Activated naive CD4-positive, alpha-beta T cell treated with anti-CD3 and anti-CD28 coated beads for 36 hours (primary cell): ENCODE measurements at places on chromosomes 2 and 18. TPM values are rescaled to one million over a fixed set of nuclear protein-coding genes. Genes with fewer than 3 reads are reported as not detected.
A peak's percentile ranks its signal among the peaks of the same experiment; 100 is the strongest.

DNA sequence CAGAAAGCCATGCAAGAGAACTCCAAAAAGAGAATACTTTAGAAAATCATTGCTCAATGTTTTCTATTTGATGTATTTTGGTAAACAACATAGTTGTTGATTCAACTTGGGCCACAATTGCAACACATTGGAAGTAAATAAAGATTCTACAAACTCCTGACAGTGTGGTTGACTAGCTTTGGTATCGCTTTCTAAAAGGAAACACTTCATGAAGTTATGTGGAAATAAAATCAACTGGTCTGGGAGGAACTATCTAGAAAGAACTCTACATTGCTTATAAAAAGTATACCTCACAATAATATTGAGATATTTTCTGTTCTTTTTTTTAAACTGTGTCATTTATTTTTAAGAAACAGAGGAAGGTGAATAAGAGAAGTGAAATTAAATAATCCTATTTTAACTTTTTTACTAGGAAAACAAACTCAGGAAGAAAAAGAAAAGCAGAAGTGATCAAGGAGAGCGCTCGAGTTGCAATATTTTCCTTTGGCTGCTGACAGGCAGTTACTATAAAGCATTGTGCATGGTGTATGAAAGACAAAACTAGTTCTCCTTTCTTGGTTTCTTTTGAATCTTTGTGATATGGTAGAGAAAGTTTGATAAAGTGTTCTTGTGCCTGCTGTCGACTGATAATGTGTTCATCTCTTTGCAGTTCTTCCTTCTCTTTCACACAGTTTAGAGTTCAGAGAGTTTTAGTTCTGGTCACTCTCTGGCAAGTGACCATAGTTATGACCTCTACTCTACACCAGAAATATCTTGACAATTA lies 3.0 kb downstream of the DHRS9 start:
- no peak for DNase-seq

DNA sequence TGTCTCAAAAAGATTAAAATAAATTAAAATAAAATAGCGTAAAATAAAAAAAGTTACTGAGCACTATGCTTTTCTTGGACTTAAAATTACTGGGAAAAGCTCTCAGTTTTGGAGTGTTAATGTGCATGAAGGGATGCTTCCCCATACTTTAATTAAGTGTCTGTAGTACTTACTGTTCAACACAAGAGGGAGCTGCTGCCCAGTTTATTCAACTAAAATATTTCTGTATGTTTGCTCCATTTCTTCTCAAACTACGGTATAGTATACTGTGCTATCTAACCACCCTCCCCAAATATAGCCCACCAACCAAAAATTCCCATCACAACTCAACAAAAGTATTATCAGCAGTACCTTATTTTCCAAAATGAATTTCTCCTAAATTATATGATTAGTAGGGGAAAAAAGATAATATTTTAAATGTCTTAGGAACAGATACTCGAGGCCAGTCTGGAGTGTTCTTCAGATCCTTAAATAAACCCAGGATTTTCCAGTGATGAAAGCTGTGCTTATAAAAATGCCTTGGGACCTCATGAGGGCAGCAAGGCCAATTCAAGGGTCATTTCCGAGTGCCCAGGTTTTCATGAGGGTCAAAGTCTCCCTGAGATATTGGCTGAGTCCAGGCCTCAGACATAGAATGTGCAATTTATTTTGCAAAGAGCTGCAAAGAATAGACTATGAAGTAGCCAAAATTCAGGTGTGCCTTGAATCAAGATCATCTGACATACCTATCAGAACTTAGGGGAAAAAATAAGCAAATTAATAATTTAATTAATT lies 64.1 kb downstream of the CHRNA1 start:
- DNase-seq: peak; percentile 48

- no peak for DNase-seq
Observed at GRCh38 chr18:37309059-37309458, 256.5 kb downstream of the CELF4 start.

DNA sequence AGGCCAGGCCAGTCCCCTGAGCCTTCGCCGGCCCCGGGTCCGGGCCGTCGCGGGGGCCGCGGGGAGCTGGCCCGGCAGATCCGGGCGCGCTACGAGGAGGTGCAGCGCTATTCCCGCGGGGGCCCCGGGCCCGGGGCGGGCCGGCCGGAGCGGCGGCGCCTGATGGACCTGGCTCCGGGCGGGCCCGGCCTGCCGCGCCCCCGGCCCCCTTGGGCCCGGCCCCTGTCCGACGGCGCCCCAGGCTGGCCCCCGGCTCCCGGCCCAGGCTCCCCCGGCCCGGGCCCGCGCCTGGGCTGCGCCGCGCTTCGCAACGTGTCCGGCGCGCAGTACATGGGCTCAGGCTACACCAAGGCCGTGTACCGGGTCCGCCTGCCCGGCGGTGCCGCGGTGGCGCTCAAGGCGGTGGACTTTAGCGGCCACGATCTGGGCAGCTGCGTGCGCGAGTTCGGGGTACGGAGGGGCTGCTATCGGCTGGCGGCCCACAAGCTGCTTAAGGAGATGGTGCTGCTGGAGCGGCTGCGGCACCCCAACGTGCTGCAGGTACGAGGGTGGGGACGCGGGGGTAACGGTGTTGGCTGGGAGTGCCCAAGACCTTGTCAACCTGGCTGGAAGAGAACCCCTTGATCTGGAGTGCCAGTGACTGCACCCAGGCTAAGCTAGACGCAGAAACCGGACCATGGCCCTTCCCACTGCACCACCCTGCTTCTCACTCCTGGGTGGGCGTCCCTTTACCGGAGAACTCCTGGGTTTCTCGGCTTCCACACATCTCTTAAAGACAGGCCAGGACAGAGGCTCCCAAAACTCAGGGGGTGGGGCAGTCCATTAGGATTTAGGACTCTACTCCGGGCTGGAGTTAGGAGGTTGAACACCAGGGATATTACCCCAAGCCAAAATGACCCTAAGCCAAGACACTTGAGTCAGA lies 739 bp downstream of the PKDCC start:
- DNase-seq: no peak

CPO gene
- total RNA-seq: not detected
